Fibroblast of upper back skin (primary cell): ENCODE measurements at places on chromosomes 7 and 10.

GRCh38 chr7:50798126-50798525 is 15.4 kb upstream of the GRB10 start:
- DNase-seq, result no peak

DNA sequence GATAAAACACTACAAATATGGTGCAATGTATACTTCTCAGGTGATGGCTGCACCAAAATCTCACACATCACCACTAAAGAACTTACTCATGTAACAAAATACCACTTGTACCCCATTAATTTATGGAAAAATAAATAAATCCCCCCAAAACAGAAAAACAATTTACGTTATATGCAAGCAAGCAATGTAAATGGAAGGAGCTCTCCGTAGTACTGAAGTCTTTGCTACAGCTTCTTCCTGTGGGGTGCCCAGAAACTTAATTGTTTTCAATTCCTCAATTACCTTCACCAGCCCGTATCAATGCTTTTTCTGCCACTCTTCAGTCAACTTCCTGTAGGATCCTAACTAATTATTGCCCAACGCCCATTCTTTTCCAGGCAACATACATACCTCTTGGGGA is 138.1 kb downstream of the RELN start:
- DNase-seq, result peak; percentile 18

DNA sequence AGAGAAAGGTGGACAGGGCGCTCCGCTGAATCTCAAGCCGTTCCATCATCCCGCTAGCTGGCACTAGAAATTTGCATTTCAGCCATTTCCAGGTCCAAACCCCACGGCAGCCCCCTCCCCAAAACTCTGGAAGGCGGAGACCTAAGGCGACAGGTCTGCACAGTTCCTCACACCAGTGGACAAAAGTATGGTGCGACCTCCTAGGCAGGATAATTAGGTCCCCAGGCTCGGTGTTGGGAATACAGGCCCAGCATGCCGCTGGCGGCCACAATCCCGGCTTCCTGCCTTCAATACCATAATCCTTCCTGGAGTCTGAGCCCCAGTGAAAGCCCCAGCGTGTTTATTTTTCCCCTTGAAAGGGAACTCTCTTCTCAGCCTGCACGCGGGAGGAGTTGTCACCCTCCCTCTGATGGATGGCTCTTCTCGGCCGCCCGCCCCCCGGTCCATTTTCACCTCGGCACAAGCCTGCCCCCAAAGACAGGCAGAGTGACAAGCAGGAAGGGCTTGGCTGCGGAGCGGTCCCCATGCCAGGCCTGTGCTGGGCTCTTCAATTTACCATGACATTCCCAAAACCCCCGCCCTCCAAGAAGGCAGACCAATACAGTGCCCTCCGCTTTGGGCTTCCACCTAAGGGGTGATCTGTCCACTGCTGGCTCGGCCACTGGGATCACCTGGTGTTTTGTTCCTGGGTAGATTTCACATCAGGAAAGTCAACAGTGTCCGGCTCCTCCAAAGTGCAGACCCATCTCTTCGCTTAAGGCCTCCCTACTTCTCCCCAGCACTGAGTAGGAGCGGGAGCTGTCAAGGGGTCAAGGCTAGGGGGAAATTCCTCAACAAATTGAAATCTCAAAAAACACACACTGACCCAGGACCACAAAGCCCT is 2.2 kb downstream of the FGFR2 start:
- no peak for DNase-seq

DNA sequence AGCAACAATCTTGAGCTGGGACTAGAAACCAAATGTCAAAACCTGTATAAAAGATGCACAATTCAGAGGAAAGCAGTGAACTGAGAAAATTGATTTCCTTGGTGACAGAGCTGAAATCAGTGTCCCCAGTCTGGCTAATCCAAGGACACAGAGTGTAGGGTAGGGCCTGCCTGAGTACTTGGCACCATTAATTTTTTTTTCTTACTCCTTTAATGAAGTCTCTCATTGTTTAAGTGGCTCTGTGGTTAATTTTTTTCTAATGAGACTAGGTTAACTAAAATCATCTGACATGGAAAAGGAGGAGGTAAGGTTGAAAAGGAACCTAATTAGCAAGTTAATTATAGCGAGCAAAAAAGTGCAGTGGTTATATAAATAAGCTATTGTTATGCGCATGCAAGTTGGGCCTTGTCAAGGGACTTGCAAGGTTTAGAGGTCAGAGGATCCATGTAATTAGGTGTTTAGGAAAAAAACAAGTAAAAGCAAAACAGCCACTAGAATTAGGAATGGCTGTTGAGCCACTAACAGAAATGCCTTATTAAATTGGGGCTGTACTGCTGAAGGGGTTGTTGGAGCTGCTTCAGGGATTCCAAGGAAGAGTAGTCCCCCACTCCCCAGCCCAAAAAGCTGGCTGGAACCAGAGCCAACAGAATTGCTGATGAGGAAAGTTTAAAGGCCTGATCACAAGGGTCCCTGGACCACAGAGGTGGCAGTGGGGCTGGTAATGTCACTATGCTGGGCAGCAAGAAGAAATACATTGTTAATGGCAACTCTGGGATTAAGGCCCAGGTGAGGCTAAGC is 58.9 kb upstream of the STRIP2 start:
- no peak for DNase-seq

DNA sequence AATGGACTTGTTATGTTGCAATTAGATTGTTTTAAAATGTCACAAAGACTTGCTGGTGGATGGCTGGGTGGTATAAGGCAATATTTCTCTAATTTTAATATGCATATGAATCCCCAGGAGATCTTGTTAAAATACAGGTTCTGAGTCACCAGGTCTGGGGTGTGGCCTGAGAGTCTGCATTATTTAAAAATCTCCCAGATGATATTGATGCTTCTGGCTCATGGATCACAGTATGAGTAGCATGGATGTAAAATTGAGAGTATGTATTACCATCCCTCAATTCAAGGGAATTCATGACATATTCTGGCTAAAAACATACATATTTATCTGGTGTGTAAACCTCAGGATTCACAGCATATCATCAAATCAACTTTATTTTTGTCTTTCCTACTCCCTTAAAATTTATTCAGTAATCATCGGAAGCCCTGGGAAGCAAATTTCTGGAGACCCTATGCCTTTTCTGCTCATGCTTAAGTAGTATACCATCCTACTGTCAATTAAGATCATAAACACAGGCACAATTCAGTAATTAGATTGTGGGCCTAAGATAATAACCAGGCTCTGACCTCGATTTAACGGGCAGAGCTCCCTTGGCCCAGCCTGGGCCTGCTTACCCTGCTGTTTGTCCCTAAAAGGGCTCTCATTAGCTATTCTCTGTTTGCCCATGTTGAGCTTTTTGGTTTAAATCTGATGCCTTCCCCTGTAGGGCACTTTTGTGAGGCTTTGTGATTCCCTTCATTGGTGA is 29.6 kb upstream of the ICA1 start:
- no peak for DNase-seq

DNA sequence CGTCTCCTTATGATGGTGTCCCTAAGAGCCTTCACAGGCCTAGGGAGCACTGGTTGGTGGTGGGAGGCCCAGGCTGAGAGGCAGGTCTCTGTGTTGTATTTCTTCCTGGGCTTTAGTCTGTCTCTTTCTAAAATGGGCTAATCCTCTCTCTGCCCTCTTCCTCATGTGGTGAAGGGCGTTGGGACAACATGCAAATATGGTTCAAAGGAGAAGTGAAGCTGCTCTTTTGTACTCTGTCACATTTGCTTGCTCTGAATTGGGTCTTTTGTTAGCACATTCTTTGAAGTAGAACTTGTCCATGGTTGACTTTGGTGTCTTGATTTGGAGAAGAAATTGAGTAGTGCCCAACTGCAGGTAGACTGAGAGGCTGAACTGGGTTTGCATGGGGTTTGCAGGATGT is 814 bp downstream of the HK1 start:
- DNase-seq, result no peak

DNA sequence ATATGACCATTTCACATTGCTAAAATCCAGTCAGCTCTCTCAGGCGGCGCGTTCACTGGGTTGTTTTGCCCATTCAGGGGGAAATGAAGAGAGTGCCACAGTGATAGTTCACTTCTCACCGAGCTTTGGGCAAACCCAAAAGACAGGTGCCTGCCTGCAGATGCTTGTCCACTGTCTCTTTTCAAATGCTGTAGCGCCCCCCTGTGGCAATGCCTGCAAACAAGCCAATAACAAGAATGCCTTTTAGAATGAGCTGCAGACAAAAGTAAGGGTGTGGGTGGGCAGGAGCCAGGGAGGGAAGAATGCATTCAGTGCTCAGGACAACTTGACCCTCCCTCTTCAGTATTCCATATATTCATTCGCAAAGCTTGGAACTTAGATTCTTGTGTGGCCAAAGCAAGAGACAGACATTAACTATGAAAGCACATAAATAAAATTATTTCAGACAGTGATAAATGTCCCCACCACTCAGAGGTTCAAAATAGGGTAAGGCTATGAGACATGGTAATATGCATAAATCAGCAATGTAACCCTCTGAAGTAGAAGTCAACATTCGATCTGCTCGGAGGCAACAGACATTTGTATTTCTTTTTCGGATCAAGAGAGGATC is 86.9 kb downstream of the JAZF1 start:
- peak; percentile 66 for DNase-seq

DNA sequence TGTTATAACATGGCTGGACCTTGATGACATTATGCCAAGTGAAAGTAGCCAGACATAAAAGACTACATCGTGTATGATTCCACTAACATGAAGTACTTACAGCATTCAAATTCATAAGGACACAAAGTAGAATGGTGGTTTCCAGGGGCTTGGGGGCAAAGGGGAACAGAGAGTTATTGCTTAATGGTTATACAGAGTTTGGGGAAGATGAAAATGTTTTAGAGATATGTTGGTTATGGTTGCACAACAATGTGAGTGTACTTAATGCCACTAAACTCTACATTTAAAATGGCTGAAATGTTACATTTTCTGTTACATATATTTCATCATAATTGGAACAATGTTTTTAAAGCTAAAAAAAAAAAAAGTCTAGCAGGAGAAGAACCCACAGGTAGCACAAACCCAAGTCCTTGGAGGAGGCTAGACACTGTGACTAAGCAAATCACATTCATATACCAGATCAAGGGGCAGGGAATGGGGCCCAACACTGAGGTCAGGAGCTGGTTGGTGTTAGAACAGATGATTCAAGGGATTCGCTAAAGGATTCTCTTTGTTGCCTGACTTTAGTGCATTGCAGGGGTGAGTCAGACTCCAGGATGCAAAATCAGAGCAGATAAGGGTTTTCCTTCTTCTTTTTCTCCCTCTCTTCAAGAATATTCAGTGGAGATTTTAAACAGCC is 25.1 kb upstream of the AOAH start:
- peak; percentile 76 for DNase-seq

GRCh38 chr10:44263771-44264170 is 121.1 kb downstream of the CXCL12 start:
- no peak for DNase-seq

- no peak for DNase-seq
Observed at GRCh38 chr10:97765201-97765600, 6.6 kb downstream of the SFRP5 start.

- DNase-seq, result no peak
Observed at GRCh38 chr7:37327288-37327687, 121.4 kb downstream of the ELMO1 start.

- DNase-seq, result no peak
Observed at GRCh38 chr10:102796407-102797176, 40.6 kb downstream of the CYP17A1 start.

- no peak for DNase-seq
Observed at GRCh38 chr10:133124357-133125211, 35.4 kb upstream of the KNDC1 start.

GRCh38 chr7:94330269-94331020 is 64.2 kb upstream of the COL1A2 start:
- DNase-seq, result no peak

DNA sequence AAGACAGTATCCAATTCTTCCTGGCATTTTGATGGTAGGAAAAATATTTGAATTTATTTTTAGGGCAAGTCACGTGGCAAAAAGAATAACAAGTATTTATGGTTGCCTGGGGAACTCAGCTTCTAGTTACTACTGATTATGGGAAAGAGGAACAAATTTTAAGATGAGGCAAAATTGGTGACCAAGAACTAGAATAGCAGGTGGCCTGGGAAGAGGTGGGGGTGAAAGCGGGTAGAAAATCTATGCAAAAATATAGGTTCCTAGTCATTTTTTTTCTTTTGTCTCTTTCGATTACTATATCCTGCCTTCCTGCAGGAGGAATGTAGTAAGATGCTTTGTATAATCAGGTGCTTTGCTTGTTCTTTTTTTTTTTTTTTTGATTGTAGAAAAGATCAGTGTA is 27.8 kb downstream of the ENTPD1 start:
- DNase-seq, result no peak

DNA sequence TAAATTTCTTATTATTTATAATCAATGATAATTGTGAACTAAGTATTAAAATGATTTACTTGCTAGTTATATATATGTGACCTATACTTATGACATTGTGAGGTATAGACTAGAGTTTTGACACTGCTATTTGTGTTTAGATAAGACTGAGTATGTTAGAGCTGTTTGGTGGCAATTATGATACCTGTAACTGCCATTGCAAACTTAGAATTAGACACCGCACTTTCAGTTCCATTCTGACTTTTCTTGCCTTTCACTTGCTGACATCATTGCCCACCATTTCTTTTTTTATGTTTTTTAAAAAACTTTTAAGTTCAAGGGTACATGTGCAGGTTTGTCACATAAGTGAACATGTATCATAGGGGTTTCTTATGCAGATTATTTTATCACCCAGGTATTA is 214.5 kb downstream of the MBL2 start:
- DNase-seq, result no peak

- peak; percentile 39 for DNase-seq
Observed at GRCh38 chr10:125147971-125148439, 12.4 kb downstream of the CTBP2 start.

DNA sequence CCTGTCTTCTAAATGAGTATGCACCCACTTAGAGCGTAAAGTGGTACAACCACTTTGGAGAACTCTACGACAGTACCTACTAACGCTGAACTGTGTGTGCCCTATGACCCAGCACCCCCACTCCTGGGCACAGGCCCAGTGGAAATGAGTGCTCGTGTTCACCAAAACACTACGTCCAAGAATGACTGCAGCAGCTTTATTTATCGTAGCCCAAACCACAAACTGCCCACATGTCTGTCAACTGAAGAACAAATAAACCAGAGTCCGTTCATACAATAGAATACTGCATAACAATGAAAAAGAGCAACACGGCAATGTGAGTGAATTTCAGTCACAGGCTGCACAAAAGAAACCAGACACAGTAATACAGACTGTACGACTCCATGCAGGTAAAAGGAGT is 35.4 kb downstream of the TLL2 start:
- DNase-seq, result no peak

GRCh38 chr10:77552252-77552651 is 85.4 kb downstream of the KCNMA1 start:
- no peak for DNase-seq
